ENCODE measurements at places on chromosomes 3 and 15.

DNA sequence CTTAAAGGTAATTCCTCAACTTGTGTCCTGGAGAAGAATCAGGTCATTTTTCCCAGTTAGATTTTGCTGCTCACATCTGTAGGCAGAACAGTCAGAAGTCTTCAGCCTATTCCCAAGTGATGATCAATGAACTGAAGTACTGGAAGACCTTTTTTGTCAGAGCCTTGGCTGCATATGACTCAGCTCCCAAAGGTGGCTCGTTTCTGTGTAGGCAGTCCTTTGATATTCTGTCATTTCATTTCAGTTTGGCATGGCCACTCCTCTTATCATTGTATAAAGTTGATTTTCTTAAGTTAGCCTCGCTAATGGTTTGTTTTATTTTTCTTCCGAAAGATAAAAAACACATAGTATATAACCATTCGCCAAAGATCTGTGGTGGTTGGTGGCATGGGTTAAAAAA, 90.7 kb downstream of the KLHL25 start:
- no peak for DNase-seq

DNA sequence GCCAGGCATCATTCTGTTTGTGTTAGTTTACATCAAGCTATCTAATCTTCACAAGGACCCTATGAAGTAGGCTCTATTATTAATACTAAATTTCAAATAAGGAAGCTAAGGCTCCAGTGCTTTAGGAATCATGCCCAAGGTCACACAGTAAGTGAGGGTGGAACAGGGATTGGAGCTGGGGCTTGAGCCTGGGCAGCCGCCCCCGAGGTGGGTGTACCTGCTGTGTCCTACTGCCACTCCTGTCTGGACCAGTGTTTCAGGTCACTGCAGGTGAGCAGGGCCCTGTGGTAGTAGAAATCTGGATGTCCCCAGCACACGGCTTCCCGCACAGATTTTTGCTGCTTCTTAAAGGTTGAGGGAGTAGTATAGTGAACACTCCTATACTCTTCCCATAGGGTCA, 6.5 kb downstream of the KLF13 start:
- no peak for DNase-seq

GRCh38 chr15:87764461-87765240, 491.9 kb downstream of the NTRK3 start:
- DNase-seq = no peak

DNA sequence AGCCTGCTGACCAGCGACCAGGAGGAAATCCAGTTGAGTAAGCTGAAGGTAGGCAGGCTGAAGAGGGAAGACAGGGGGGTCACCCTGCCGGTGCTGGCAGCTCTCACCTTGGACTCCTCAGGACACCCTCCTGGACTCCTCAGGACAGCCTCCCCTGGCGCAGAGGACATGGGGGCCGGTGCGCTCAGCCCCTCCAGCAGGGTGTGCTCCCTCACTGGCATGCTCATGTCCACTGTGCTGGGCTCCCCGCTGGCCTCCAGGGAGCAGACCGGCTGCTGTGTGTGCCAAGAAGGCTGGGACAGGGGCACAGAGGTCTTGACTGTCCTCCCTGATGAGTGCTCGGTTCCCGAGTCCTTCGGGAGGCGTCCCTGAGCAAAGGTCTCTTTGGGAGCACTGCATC, 183.6 kb downstream of the ATP10A start:
- no peak for DNase-seq
